Stimulated activated CD4-positive, alpha-beta T cell treated with anti-CD3 and anti-CD28 coated beads, TNF-alpha, amount 100 ng/mL, for 48 hours (primary cell): ENCODE measurements at places on chromosomes 3 and 15.

GRCh38 chr3:150763841-150764483, 993 bp upstream of the SIAH2 start:
- no peak for DNase-seq

DNA sequence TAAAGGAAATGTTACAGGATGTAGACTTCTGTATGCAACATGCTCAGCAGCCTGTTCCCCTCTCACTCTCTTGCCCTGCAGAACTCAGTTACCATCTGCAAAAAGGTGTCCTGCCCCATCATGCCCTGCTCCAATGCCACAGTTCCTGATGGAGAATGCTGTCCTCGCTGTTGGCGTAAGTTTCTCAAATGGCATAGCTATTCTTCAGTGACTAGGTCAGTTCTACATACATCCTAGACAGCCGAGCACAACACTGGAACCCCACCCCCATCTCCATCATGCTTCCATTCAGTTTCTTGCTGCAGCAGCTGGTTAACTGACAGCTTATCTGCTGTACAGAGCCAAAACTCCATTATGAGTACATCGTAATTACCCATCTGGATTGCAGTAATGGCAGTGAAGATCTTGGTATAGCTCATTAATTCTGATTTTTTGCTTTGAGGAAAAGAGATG, 4.5 kb downstream of the THBS1 start:
- no peak for DNase-seq

GRCh38 chr15:99015698-99016568, 8.3 kb upstream of the PGPEP1L start:
- no peak for DNase-seq

GRCh38 chr15:91498046-91498748, 355.3 kb upstream of the SLCO3A1 start:
- no peak for DNase-seq

DNA sequence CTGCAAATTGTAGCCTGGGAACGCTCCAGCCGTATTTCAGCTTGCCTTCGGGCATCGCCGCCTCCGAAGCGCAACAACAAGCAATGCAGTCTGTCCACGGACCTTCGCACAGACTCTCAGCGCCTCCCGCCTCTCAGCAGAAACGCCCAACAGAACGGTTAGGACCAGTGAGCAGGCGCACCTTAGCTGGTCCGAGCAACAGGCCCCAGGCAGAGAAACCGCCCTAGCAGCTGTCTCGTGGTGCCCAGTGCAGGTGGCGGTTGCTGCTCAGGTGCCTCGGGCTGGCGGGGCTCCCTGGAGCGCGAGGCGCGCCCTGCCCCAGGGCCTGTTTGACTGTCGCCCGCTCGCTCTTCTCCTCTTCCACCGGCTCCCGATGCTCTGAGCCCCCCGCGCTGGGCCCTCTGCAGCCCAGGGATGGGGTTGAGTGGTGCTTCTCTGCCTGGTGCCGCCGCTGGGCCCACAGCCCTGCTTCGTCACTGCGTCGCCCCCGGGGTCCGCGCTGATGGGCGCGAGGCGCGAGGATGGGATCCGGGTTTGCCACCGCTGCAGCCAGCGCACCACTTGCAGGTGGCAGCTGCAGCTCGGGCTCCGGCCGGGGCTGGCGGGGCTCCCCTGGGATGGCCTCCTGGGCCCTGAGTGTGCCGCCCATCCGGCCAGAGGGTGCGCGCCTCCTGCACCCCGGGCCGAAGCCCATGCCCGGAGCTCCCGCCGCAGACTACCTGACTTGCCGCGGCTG, 268.4 kb upstream of the FRG2C start:
- DNase-seq: no peak

GRCh38 chr15:42456971-42457370, 34.0 kb downstream of the ZNF106 start:
- no peak for DNase-seq

- no peak for DNase-seq
Measured at GRCh38 chr15:22968366-22968765, 11.8 kb downstream of the CYFIP1 start.
